ENCODE measurements at places on chromosomes 1 and 21.

DNA sequence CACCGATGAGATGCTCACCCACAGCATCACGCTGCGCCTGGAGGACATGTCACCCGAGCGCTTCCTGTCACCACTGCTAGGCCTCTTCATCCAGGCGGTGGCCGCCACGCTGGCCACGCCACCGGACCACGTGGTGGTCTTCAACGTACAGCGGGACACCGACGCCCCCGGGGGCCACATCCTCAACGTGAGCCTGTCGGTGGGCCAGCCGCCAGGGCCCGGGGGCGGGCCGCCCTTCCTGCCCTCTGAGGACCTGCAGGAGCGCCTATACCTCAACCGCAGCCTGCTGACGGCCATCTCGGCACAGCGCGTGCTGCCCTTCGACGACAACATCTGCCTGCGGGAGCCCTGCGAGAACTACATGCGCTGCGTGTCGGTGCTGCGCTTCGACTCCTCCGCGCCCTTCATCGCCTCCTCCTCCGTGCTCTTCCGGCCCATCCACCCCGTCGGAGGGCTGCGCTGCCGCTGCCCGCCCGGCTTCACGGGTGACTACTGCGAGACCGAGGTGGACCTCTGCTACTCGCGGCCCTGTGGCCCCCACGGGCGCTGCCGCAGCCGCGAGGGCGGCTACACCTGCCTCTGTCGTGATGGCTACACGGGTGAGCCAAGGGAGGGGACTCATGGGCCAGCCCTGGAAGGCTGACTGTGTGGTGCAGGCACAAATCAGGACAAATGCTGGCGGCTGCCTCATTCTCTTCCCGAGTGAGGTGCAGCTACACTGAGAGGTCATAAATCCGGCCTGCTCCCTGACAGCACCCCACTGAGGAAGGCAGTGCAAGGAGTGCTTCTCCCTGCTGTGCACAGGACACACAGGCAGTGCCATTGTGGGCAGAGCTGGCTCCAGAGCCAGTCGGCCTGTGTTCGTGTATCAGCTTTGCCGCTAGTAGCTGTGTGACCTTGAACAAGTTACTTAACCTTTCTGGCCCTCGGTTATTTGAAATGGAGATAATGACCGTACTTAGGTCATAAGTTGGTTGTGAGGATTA is 9.4 kb downstream of the CELSR2 start:
- DNase-seq, result no peak

DNA sequence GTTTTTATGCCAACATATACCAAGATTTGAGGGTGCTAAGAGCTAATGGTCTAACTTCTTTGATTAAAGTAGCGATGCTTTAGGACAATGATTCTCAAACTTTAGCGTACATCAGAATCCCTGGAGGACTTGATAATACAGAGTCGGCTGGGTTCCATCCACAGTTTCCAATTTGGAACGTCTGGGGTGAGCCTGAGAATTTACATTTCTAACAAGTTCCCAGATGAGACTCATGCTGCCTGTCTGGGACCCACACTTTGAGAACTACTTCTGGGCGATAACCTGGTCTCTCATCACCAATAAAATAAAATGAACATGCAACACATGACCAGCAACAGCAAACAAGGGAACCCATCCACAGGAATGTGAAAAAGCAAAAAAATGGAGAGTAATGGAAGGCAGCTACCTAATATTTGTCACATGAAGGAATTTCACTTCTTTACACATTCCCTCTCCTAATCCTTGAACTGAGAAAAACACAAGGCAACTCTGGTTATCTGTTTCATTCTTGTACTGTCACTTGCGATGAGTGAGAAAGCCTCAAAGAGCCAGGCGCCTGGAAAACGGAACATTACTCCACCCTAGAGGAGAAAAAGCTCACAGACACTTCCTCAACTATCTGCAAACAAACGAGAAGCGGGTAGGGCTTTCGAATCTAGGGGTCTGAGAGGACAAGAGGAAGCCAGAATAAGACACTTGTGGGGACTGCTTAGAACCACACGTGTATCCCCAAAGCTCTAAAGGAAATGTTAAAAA is 14.0 kb downstream of the HSF2BP start:
- DNase-seq, result no peak

DNA sequence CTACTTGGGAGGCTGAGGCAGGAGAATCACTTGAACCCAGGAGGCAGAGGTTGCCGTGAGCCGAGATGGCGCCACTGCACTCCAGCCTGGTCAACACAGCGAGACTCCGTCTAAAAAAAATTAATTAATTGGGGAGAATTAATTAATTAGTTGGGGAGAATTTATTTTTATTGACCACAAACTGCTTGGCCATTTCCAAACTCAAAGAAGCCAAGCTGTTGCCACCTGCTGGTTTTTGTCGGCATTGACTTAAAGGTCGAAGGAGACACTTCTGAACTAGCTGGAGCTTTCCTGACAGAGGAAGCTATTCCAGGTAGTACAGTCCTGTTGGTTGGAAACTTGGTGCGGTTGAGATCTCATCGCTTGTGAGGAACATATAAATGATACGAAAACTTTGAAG is 13.1 kb downstream of the MAP1LC3C start:
- no peak for DNase-seq

DNA sequence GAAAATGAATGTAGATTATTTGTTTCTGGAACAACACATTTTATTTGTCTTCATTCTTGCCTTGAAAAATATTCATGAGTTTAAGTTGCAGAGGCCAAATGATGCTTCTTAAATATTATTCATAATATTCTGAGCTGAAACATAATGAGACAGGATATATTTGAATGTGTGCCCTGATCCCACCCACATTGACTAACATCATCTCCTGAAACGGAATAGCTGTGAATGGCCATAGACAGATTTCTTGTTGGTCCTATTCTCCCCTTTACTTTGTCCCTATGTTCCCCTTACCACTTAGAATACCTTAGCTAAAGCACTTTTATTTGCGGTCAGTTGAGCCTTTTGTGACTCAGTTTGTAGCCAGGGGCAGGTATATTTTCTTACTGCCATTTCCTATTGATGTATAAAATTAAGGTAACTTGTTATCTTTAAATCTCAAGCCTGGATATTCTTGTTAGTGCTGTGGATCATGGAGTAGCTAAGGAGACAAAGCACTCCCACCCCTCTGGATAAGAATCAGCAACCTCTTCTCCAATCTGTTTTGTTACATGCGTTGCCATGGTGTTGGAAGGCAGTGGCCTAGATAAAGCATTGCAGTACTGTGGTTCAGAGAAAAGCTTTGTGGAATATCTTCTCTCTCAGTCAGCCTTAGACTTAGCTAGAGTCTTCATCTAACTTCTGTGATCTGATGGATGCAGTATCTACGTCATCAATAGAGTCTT is 478.5 kb upstream of the DEPDC1 start:
- DNase-seq, result no peak

GRCh38 chr1:73411479-73411878 is 786.5 kb downstream of the LRRIQ3 start:
- no peak for DNase-seq

GRCh38 chr1:17381161-17381560 is 9.2 kb downstream of the PADI6 start:
- DNase-seq, result no peak
